Naive thymus-derived CD8-positive, alpha-beta T cell (primary cell): ENCODE measurements at places on chromosomes 13 and 19. TPM values are rescaled to one million over a fixed set of nuclear protein-coding genes. Genes with fewer than 3 reads are reported as not detected.
A peak's percentile ranks its signal among the peaks of the same experiment; 100 is the strongest.

GRCh38 chr19:34881982-34882381 is 44.7 kb upstream of the ZNF30 start:
- no peak overlapping the region for H3K4me3 ChIP-seq
- no peak overlapping the region for H3K27ac ChIP-seq
- no peak for DNase-seq
- H3K36me3 ChIP-seq, result no peaks in the 10 kb centered on the region

- H3K4me3 ChIP-seq, result no peak overlapping the region
- peaks cover 3% of the 10 kb centered on the region for H3K4me1 ChIP-seq
- H3K27me3 ChIP-seq, result no peaks in the 10 kb centered on the region
- DNase-seq, result no peak
- H3K27ac ChIP-seq, result no peak overlapping the region
- peaks cover 8% of the 10 kb centered on the region for H3K36me3 ChIP-seq
Measured at GRCh38 chr13:97339019-97339987, 94.7 kb upstream of the RAP2A start.

- no peak overlapping the region for H3K4me3 ChIP-seq
- DNase-seq, result no peak
- no peaks in the 10 kb centered on the region for H3K27me3 ChIP-seq
- H3K4me1 ChIP-seq, result peaks cover 4% of the 10 kb centered on the region
Measured at GRCh38 chr13:51770160-51770559, 33.8 kb downstream of the DHRS12 start.

DNA sequence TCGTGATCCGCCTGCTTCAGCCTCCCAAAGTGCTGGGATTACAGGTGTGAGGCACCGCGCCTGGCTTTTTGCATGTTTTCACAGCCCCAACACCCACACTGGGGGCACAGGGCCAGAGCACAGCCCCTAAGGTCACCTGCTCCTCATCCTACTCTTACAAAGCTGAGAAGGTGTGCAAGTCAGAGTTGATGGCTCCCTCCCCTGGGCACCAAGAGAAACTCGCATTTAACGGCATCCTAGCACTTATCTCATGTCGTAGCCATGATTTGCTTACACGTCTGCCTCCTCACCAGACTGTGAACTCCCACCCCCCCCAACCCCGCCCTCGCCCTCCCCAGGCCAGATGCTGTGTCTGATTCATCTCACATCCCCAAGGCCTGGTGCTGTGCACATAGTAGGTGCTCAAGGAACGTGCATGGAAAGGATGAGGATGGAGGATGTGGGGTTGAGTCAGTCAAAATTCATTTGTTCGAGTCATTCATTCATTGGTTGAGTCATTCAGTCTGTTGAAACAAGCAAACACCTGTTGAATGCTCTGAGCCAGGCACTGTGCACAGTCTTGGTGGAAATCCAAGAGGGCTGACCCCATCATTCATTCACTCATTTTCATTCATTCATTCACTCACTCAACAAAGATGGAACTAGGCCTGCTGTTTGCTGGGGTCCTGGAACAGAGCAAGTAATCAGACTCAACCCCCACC is 11.3 kb downstream of the SHANK1 start:
- H3K27ac ChIP-seq, result no peak overlapping the region
- H3K4me3 ChIP-seq, result no peak overlapping the region
- DNase-seq, result no peak
- H3K27me3 ChIP-seq, result peaks cover 6% of the 10 kb centered on the region

- H3K27me3 ChIP-seq, result no peaks in the 10 kb centered on the region
- DNase-seq, result peak; percentile 33
- no peak overlapping the region for H3K4me3 ChIP-seq
- H3K4me1 ChIP-seq, result peaks cover 17% of the 10 kb centered on the region
- H3K27ac ChIP-seq, result no peak overlapping the region
Measured at GRCh38 chr19:3606174-3606689, 443 bp downstream of the TBXA2R start.

- DNase-seq, result no peak
- H3K4me3 ChIP-seq, result peak overlapping the region; percentile 80
- no peaks in the 10 kb centered on the region for H3K27me3 ChIP-seq
- peak overlapping the region; percentile 76 for H3K27ac ChIP-seq
- peaks cover 30% of the 10 kb centered on the region for H3K4me1 ChIP-seq
Measured at GRCh38 chr19:6059988-6060599, 50.2 kb downstream of the RFX2 start.

GRCh38 chr13:63433546-63434150 is 2018.0 kb upstream of the PCDH20 start:
- no peaks in the 10 kb centered on the region for H3K27me3 ChIP-seq
- DNase-seq, result no peak
- H3K4me1 ChIP-seq, result no peaks in the 10 kb centered on the region
- H3K4me3 ChIP-seq, result no peak overlapping the region
- H3K36me3 ChIP-seq, result no peaks in the 10 kb centered on the region
- no peak overlapping the region for H3K27ac ChIP-seq

GRCh38 chr13:30805603-30806011 is 70.3 kb downstream of the ALOX5AP start:
- peaks cover 12% of the 10 kb centered on the region for H3K4me1 ChIP-seq
- no peak for DNase-seq
- no peaks in the 10 kb centered on the region for H3K36me3 ChIP-seq
- H3K4me3 ChIP-seq, result no peak overlapping the region

DNA sequence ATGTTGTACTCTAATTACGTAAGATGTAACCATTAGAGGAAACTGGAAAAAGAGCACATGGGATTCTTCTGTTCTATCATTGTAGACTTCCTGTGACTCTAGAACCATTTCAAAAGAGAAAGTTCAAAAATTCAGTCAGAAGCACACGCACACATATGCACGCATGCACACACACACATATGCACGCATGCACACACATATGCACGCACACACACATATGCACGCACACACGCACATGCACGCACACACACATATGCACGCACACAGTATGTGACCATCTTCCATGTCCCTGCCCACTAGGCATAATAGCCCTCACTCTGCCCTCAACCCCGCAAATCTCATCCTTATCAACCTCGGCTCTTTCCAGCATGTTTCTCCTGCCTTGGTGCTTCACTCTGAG is 14.0 kb downstream of the GP6 start:
- H3K36me3 ChIP-seq, result peaks cover 21% of the 10 kb centered on the region
- no peak overlapping the region for H3K27ac ChIP-seq
- no peaks in the 10 kb centered on the region for H3K27me3 ChIP-seq
- H3K4me1 ChIP-seq, result peaks cover 4% of the 10 kb centered on the region
- no peak overlapping the region for H3K4me3 ChIP-seq

DNA sequence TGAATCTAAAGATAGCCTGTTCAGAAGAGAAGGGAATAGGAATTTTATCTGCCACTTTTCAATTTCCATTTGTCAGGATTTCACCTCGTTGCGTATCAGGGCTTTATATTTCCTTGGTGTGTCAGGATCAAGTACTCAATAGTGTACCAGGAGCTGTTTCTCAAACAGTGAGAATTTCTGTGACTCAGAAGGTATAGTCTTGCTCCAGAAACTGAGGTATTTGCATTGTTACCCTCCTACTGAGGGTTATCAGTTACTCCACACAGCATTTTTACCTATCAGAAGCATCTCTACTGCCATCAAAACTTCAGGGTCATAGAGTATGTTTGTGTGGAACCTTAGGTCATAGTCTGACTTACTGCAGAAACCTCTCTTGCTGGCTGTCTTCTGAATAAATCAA is 271.7 kb upstream of the EDNRB start:
- no peaks in the 10 kb centered on the region for H3K36me3 ChIP-seq
- no peaks in the 10 kb centered on the region for H3K4me1 ChIP-seq
- H3K4me3 ChIP-seq, result no peak overlapping the region
- no peak for DNase-seq
- H3K27ac ChIP-seq, result no peak overlapping the region
- peaks cover 18% of the 10 kb centered on the region for H3K27me3 ChIP-seq

DNA sequence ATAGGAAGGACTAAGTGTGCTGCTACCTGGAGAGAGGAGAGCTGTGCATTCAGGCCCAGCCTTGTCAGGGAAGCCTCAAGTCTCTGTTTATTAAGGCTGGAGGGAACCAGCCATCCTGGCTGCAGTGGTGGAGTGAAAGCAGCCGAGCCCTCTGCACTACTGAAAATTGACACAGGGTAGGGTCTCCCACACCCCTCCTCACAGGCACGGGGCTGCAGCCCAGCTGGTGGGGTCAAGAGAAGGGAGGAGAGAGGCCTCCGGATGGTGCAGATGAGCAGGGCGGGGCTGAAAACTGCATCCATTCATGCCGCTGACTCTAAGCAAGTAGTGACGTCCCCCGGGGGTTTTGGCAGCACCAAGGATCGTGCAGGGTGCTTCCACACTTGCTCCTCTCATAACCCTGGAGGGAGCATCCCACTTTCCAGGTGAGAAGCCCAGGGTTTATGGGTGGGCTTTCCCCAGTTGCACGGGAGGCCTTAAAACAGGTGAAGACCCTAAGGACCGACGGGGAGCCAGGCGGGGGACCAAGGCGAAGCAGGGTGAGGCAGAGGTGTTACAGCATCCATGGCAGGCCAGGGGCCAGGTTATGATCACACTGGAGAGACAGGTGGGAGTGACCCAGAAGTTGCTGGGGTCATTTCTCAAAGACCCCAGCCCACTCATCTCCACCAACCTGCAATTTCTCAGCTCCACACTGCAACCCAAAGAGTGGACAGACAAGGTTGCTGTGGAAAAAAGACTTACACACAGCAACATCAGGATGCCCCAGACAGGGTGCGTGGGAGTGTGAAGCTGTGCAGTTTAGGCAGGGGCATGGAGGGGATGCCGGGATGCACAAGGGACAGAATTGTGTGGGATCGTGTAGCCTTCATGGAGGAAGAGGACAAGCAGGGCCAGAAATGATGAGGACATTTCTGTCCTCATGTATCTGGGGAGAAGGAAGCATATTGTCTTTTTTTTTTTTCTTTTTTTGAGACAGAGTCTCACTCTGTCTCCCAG is 36.8 kb downstream of the VSTM2B start:
- no peaks in the 10 kb centered on the region for H3K4me1 ChIP-seq
- peaks cover 9% of the 10 kb centered on the region for H3K36me3 ChIP-seq
- no peak for DNase-seq
- H3K27ac ChIP-seq, result no peak overlapping the region
- no peak overlapping the region for H3K4me3 ChIP-seq

GRCh38 chr13:64278493-64278892 is 2862.8 kb upstream of the PCDH20 start:
- H3K27ac ChIP-seq, result no peak overlapping the region
- DNase-seq, result no peak
- H3K4me1 ChIP-seq, result no peaks in the 10 kb centered on the region
- H3K27me3 ChIP-seq, result no peaks in the 10 kb centered on the region
- H3K36me3 ChIP-seq, result no peaks in the 10 kb centered on the region
- H3K4me3 ChIP-seq, result no peak overlapping the region

DNA sequence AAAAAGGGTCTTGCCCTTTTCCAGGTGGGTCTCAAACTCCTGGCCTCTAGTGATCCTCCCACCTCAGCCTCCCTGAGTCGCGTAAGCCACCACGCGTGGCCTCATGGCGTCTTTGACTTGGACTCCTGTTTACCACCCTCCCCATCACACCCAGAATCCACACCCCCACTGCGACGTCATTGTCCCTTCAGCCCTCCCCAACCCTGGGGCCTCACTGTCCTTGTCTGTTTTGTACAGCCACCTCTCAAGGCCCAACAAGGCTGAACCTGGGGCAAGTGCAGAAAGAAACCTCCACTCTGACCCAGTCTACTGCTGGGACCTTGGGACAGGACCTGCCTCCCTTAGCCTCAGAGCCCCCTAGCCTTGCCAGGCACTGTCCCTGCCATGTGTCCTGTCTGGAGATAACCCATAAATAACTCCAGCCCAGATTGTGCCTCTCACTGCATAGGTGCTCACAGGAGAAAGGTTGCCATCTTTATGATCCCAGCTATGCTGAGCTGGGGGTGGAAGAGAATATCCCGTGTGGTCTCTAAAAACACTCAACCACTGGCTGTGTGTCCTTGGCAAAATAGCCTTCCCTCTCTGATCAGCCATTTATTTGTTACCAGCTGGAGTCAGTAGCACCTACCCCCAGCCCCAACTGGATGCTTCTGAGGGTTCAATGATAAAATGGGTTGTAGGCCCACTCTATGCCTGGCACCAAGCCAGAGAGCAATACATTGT is 1.8 kb upstream of the IFI30 start:
- no peaks in the 10 kb centered on the region for H3K36me3 ChIP-seq
- peaks cover 10% of the 10 kb centered on the region for H3K4me1 ChIP-seq
- no peaks in the 10 kb centered on the region for H3K27me3 ChIP-seq

DNA sequence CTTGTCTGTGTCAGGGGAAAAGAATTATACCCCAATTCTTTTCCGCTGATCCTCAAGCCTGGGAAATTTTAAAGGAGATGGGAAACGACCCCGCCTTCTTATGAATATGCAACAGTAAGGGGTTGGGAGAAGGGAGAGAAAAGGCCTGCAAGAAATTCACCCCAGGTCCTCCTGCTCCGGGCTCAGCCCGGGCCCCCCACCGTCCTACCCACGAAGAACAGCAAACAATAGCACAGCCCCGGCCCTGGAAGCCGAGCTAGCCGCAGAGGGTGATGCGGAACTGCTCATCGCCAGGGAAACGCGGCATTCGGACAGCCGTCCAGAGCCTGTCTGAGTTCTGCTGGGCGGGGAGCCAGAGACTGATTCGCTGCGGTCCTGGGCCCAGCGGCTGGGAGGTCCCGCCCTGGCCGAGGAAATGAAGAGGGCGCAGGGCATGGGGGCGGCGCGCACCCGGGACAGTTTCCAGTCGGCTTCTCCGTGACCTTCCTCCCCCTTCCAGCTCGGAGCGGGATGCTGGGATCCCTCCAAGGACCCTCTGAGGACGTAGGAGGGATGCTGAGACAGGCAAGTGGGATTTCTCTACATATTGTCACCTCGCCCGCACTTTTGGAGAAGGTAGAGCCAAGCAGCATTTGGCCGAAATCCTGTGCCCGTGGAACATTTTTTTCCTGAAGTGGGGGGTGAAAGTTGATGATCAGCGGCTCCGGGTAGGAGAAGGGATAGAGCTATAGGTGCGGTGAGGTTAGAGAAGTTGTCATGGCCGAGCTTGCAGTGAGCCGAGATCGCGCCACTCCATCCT is 82.3 kb upstream of the C1QTNF9B start:
- peaks cover 16% of the 10 kb centered on the region for H3K27me3 ChIP-seq
- peaks cover 7% of the 10 kb centered on the region for H3K4me1 ChIP-seq
- H3K27ac ChIP-seq, result peak overlapping the region; percentile 7

GRCh38 chr13:48644141-48644540 is 9.6 kb upstream of the CYSLTR2 start:
- H3K4me1 ChIP-seq, result no peaks in the 10 kb centered on the region
- no peak for DNase-seq
- no peak overlapping the region for H3K27ac ChIP-seq
- H3K4me3 ChIP-seq, result no peak overlapping the region

ZNF699 gene
- total RNA-seq, result 23.1 TPM

OR7C1 gene
- not detected for total RNA-seq

NDUFA11 gene
- total RNA-seq, result 116 TPM

POSTN gene
- not detected for total RNA-seq
